ENCODE measurements at places on chromosomes 2 and 18.

DNA sequence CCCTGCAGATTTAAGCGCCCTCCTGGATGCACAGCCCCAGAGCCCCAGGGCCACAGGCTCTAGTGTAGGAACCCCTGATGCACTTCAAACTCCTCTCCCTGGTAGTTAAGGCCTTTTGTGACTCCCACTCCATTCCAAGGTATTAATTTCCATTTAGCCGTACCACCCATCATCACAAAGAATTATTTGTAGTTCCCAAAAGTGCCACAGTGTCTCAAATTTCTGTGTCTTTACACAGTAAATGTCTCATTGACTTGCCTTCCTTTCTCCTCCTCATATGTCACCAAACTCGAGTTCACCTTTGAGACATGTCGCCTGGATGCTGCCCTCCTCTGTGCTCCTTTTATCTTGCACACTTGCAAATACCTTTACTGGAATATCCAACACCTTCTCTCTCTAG, 25.9 kb downstream of the PECR start:
- no peak for DNase-seq

DNA sequence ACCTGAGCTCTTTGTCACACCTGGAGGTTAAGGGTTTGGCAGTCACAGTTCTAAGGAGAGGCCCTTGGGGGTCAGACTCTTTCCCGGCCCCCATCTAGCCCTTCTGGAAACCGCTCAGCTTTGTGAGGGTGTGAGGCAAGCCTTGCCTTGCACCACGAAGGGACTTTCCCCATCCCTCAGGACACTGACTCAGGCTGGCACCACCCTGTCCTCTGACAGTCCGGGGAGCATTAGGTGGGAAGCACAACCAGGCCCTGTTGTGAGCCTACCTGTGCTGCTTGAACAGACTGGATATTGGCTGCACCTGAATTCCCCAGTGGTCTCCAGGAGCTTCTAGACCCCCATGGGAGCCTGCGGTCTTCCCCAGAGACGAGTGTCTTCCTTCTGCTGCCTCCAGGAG, 47.0 kb upstream of the GBX2 start:
- DNase-seq: no peak

DNA sequence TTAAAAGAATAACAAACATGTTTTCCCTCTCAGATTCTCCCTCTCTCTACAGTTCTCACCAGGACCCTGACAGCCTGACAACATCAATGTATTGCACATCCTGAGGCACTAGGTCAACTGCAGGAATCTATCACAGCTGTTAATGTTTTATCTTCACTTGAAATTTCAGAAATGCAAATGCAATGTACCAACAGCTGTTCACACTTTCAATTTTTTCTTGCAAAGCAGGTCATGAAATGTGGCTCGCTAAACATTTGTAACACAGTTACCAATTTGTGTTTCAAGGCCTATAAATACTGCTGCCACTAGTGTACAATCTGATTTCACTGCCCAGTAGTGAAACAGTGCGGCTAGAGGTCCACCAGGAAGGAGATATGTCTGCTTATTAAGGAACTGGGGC, 147.8 kb downstream of the EXOC6B start:
- no peak for DNase-seq

- DNase-seq: no peak
Observed at GRCh38 chr18:11052800-11053199, 96.6 kb downstream of the PIEZO2 start.

GRCh38 chr18:12640881-12641200, 17.1 kb downstream of the SPIRE1 start:
- DNase-seq: no peak

GRCh38 chr2:60234274-60234986, 319.0 kb downstream of the BCL11A start:
- no peak for DNase-seq

DNA sequence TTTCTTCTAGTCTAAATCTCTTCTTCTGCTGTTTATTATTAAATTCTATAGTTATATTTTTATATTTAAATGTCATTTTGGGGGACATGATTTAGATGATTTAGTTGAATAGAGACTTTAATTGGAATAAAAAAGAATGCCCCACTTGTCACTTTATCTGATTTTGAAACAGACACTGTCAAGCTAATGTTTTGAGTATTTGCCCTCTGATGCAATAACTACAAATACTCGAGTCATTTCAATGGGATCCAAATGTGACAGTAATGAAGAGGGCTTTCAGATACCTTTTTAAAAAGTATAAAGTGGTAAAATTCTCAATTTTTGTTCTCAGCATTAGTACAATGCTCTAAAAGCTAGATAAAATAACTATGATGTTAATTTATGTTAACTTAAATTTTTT, 257.3 kb upstream of the SESTD1 start:
- no peak for DNase-seq

GRCh38 chr2:11127761-11128160, 27.5 kb upstream of the SLC66A3 start:
- no peak for DNase-seq

GRCh38 chr2:107712857-107713256, 113.8 kb upstream of the RGPD4 start:
- DNase-seq: no peak

- DNase-seq: no peak
Observed at GRCh38 chr2:212195626-212196025, 343.0 kb downstream of the ERBB4 start.

DNA sequence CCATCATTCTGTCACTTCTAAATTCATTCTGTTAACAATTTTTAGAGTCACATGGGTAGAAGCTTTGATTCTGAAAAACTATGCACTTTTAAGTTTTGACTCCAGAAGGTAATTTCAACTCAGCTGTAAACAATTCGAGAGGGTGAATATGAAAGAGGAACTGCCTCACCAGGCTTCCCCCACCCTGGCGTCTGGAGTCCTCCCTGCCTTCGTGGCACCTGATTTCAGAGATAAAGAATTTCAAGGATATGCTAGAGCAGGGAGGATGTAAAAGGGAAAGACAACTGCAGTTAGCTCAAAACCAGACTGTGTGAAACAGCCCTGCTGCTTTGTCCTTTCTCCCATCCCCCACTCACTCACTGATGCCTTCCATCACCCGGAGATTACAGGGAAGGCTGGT, 40.7 kb downstream of the ONECUT2 start:
- no peak for DNase-seq

DNA sequence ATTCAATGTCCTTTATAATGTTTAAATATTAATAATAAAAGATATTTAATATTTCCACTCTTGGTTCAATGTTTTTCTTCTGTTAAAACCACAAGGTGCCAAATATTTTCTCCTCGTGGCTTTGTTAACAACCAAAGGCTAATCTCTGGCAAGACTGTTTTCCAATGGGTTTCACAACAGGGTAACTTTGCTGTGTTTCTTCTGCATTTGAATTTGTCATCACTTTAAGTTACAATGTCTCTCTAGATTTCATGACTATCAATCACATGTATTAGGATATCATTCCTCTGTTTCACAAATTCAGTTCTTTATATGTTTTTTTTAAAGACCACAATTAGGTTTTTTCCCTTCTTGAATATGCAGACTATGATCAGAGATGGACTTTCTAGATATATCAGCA, 469.8 kb upstream of the ACVR2A start:
- DNase-seq: no peak

- no peak for DNase-seq
Observed at GRCh38 chr18:70135604-70136003, 69.9 kb downstream of the RTTN start.

- no peak for DNase-seq
Observed at GRCh38 chr2:186431306-186431705, 54.8 kb upstream of the ZC3H15 start.

DNA sequence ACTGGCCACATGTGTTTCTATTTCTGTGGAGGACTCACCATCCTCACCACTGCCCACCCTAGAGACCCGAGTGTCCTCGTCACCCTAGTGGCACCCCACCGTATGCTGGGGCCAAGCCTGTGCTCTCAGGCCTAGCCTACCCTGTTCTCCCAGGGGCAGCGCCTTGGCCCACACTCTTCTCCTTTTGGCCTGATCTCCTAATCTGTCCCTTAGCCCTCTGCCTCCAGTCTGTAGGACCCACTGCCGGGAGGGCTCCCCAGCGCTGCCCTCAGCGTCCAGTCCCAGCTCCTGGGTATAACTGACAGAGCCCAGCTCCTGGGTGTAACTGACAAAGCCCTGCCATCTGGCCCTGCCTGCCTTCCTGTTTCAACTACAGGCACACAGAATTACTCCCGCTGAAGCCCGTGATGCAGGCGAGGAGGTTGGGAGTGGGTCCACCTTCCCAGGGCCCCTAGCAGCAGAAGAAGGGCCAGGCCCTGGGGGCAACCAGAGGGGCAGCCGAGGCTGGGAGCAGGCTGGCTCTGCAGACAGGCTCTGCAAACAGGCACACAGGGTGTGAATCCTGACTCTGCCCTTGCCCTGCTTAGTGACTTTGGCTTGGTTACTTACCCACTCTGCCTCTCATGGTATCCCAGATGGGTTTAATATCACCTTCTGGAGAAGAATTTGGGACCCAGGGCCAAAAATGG, 25.6 kb upstream of the PTMA start:
- DNase-seq: no peak

DNA sequence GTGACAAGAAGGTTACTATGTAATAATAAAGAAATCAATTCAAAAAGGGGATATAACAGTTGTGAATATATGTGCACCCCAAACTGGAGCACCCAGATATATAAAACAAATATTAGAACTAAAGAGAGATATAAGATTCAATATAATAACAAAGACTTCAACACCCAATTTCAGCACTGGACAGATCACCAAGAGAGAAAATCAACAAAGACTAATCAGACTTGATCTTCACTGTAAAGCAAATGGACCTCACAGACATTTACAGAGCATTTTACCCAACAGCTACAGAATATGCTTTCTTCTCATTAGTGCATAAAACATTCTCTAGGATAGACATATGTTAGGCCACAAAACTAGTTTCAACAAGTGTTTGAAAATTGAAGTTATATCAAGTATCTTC, 287.7 kb downstream of the DSC3 start:
- no peak for DNase-seq

DNA sequence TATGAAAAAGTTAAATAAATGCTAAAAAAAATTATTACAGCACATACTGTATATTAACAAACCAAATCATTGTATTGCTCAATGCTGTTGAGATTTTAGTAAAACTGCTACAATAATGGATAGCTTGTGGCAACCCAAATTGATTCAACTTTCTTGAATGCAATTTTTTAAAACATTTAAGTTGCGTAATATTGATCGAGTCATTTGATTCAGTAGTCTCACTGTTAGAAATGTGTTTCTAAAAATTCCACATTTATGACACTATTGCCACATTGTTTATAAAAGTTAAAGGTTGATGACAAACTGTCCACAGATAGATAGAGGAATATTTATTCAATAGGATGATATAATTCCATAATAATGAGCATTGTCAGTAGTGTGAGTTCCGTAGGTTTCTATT, 640.7 kb upstream of the CRIM1 start:
- DNase-seq: no peak

- no peak for DNase-seq
Observed at GRCh38 chr2:187644486-187644885, 90.3 kb upstream of the TFPI start.

DNA sequence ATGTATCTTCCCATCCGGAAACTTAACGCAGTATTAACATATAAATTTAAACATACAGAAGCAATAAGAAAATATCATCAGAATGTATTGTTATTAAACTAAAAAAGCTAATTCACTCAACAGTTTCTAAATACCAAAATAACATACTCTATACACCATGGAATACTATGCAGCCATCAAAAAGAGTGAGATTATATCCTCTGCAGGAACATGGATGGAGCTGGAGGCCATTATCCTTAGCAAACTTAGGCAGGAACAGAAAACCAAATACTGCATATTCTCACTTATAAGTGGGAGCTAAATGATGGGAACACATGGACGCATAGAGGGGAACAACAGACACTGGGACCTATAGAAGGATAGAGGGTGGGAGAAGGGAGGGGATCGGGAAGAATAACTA, 127.1 kb downstream of the CD226 start:
- DNase-seq: no peak

DNA sequence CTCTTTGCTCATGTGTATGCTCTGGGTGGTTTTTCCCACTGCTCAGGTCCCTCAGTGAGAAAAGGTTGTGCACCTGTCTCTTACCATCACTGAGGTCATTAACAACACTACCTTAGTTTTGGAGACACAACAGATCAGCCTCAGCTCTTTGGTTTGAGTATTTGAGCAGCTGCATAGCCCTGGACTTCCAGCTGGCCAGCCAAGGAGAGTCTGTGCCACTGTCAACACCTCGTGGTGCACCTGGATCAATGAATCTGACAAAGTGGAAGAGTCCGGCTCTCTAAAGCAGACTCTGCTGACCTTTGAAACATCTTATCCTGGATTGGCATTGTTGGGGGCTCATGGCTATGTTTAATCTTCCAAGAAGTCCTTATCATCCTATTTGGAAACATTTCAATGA, 30.0 kb downstream of the SERPINB8 start:
- DNase-seq: no peak

DNA sequence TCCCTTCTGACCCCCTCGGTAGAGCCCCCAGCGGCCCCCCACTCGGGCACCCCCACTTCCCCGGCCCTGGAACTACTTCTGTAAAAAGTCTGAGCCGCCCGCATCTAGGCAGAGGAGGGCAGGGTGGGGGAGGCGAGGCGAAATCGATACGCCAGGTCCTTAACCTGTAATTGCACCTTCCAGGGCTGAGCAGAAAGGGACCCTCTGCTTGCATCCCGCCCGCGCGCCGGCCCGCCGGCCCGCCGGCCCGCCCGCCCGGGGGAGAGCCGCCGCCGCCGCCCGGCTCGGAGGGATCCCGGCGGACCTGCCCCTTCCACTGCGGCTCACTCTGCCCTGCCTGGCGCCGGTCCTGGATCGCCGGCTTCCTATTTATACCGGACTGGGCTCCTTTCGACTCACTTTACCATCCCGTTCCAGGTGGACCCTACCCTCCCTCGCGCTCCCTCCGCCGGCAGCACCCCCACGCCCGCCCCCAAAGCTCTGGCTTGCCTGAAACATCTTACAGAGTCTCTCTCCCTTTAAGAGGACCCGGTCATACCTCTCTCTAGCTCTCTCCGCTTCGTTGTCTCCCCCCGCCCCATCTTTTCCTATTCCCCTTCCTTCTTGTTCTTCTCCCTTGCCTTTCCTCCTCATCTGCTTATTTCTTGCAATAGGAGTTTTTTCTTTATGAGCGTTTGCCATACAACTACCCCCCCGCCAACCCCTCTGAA, 797 bp downstream of the KLHL14 start:
- DNase-seq: no peak

GRCh38 chr2:157726946-157727345, 98.3 kb upstream of the ACVR1C start:
- DNase-seq: no peak

GRCh38 chr2:236061497-236061896, 106.7 kb downstream of the GBX2 start:
- no peak for DNase-seq

- DNase-seq: no peak
Observed at GRCh38 chr2:15507061-15507460, 54.1 kb downstream of the NBAS start.

Data from cortex of kidney (tissue), 1 donor.